ENCODE measurements at places on chromosomes 2 and 18.

- no peak for DNase-seq
Measured at GRCh38 chr2:69576880-69577279, 66.7 kb downstream of the AAK1 start.

- no peak for DNase-seq
Measured at GRCh38 chr18:58201268-58201667, 157.2 kb downstream of the NEDD4L start.

DNA sequence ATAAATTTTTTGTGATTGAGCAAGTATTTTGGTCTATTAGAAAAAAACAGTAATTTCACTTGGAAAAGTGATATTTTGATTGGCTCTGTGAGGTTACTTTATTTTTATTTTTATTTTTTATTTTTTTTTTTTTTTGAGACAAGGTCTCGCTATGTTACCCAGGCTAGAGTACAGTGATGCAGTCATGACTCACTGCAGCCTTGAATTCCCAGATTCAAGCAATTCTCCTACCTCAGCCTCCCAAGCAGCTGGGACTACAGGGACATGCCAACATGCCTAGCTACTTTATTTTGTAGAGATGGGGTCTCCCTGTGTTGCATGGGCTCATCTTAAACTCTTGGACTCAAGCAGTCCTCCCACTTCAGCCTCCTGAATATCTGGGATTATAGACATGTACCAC is 60.9 kb upstream of the MGAT5 start:
- DNase-seq: no peak

- no peak for DNase-seq
Measured at GRCh38 chr2:153971250-153971649, 99.5 kb downstream of the GALNT13 start.

GRCh38 chr18:77132369-77133050 is at the start of gene MBP:
Gene MBP (minus strand): TSS chr18:77132783. CDS start chr18:77105261, 27,522 bp downstream.
- DNase-seq: peak; percentile 47

GRCh38 chr2:119463136-119463535 is 31.5 kb downstream of the TMEM37 start:
- DNase-seq: no peak

DNA sequence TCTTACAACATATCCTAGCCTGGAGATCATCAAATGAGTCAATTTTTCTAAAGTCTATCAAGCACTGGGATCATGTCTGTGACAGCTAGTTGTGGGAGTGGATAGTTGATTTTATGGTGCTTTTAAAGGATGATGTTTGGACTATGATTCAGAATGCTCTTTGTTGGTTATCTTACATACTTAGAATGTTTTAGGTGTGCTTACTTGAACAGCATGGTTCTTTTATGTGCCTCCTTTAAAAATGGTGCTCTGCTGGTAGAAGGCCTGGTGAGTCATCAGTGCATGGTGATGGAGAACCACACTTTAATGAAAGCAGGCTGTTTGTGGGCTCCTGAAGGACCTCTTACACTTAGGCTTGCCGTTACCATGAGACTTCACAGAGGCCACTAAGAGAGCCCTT is 682.7 kb upstream of the FANCL start:
- no peak for DNase-seq

- DNase-seq: no peak
Measured at GRCh38 chr18:31396796-31397612, 20.4 kb downstream of the DSG4 start.

GRCh38 chr2:43246641-43247040 is 20.2 kb upstream of the ZFP36L2 start:
- no peak for DNase-seq

- DNase-seq: peak; percentile 15
Measured at GRCh38 chr2:25294573-25295462, 46.9 kb downstream of the DNMT3A start.

DNA sequence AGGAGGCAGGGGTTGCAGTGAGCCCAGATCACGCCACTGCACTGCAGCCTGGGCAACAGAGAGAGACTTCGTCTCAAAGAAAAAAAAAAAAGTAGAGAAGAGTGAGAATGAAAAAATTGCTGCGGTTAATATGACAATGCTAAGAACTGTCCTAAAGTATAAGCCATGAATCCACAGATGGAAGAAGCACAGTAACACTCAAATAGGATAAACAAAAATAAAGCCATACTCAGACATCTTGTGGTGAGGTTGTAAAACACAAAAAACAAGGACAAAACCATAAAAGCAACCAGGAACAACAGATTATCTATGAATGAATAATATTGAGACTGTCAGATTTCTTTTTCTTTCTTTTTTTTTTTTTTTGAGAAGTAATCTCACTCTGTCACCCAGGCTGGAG is 23.0 kb downstream of the POLR2D start:
- DNase-seq: no peak

DNA sequence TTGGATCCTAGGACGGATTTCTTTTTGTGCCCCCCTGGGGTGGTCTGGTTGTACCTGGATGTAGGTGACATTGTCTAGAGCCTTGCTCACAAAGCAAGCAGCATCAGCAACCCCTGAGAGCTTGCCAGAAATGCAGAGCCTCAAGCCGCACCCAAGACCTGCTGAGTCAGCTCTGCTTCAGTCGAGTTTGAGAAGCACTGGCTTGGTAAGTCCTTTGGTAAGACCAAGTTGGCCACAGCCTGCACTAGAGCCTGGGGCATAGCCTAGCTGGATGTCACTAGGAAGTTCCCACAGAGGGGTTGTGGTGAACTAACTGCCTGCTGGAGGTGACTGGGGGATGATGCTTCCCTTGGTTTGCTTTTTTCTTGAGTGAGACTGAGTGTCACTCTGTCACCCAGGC is 6.2 kb downstream of the ABCG5 start:
- DNase-seq: no peak

DNA sequence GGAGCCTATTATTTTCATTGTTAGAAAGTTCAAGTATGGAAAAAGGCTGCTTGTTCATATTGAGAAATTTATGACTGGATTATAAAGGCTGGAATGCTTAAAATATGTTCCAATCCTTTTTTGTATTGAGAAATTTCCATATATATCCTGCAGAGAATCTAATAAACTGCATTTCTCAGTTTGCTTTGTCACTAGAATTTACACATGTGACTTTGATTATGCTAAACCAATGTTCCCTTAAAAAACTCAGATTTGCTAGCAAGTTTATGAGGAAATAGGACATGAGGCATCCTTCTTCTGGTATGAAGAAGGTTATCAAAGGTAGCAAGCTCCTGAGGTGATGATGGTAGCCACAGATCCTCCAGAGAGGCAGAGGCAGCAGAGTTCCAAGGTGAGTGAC is 29.2 kb upstream of the DSEL start:
- no peak for DNase-seq

DNA sequence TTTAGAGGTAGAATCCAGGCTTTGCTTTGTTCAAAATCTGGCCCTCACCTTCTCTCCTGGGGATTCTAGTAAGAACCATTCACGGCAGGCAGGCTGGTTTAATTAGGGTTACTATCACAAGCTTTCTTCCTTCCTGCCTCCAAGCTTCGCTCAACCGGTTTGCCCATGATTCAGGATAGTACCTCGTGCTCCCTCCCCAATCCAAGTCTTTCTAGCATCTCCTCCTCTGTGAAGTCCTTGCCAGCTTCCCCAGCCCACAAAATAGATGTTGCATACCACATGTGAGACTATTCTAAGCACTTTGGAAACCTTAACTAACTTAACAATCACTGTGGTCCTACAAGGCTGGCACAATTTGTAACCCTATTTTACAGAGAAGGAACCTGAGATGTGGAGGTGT is 135.1 kb downstream of the SOCS6 start:
- no peak for DNase-seq

DNA sequence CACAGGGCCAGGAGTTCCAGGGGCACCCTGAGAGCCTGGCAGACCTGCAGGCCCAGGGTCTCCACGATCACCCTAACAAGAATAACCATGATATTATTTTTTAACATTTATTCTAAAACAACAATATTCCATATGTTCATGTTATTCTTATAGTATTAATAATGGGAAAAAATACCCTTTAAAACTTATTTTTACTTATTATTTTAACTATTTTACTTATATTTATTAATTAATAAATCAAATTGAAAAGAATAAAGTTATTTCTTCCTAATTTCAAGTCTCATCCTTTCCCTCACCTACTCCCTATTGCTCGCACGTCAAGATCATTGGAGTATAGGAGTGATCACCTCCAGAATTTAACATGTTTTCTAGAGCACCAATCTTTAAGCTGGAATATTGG is 71.7 kb downstream of the COL3A1 start:
- DNase-seq: no peak

DNA sequence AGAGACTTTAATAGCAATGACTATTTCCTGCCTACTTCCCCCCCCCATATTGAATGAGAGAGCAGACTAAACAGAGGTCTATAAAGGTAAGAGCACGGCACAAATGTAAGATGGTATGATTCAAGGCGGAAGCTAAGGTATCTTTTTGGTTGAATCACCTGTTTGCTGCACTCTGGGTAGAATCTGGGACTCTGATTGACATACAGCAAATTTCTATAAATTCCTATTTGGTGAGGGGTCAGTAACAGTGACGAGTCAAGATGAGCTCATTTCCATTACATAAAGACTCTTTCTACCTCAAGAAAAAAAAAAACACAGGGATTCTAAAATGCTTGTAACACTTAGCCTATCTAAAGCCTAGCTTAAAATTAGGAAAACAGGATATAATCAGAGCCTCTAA is 297.3 kb downstream of the TNS1 start:
- DNase-seq: no peak

DNA sequence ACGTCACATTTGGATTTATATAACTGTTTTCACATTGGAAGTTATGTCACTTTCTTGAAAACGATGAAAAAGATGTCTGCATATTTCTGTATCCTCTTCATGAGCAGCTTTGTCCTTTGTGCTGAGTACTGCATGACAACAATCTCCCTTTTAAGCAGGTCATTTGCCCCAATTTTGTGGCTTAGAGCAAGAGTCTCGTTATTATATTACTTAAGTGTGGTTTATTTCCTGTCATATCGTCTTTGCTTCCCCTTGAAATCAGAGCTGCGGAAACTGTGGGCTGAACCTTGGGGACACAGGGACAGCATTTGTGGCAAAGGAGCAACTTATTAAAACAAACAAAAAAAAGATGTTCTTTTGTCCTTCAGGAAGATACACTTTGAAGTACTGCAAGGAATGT is 254.0 kb upstream of the DSEL start:
- DNase-seq: no peak

DNA sequence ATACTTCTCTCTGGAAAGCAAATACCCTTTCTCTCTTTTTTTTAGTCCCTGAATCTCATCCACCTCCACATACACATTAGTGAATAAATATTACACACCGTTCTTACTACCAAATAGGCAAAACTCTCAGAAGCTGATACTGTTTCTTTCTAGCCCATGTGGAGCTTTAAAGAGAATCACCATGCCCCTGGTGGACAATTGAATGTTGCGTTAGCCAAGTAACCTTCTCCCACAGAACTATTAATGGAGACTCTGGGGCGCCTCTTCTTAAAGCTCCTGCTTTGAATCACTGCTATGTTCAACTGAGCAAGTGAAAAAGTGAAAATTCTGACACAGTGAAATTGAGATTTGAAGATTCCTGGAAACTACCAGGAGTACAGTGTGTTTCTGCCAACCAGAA is 522.8 kb upstream of the CDH7 start:
- no peak for DNase-seq

DNA sequence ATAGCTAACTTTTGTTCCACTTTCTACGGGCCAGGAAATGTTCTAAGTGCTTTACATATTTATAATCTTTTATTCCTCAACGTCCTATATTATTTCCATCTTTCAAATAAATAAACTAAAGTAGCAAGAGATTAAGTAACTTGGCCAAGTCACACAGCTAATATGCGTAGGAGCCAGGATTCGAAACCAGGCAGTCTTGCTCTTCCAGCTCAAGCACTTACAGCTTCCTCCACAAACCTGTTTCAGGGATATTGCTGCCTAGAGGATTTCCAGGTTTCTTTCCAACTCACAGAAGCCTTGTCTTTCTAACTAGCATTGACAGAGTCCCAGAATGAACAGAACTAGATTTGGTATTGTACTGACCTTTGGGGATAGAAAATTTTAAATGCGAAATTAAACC is 102.5 kb downstream of the FIGN start:
- no peak for DNase-seq

DNA sequence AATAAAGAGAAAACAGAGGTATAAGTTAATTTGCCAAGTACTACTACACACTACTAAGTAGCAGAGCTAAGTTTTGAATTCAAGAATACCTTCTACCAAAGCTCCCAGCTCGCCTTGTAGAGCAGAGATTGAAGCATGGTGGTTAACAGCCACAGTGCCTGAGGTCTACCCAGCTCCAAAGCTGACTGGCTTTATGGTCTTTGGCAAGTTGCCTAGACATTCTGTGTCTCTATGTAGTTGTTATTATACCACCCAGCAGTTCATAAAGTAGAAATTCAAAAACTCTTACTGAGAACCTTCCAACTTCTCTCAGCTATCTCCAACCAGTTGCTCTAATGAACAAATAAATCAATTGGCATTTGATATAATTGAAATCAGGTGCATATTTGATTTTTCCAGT is 87.8 kb downstream of the PDE11A start:
- no peak for DNase-seq

- DNase-seq: no peak
Measured at GRCh38 chr2:25698752-25699151, 25.4 kb upstream of the DTNB start.

GRCh38 chr2:45963816-45964215 is 312.3 kb downstream of the PRKCE start:
- DNase-seq: no peak

DNA sequence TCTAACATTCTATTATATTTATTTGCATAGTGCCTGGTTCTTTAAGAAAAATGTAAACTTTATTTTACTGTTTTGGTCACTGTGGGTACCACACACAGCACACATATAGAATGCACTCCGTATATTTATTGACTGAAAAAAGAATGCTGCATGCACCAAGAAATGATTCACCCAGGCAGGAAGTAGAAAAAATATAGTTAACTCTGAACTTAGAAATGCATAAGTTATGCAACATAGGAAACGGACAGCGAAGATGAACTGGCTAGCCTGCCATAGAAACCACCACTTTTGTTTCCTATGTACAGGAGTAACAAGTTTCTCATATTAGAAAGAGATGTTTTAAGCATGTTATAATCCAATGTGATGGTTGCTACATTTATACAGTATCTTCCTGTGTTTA is 635.8 kb downstream of the DSC3 start:
- DNase-seq: no peak

- DNase-seq: no peak
Measured at GRCh38 chr18:35641467-35641866, 59.9 kb downstream of the GALNT1 start.

DNA sequence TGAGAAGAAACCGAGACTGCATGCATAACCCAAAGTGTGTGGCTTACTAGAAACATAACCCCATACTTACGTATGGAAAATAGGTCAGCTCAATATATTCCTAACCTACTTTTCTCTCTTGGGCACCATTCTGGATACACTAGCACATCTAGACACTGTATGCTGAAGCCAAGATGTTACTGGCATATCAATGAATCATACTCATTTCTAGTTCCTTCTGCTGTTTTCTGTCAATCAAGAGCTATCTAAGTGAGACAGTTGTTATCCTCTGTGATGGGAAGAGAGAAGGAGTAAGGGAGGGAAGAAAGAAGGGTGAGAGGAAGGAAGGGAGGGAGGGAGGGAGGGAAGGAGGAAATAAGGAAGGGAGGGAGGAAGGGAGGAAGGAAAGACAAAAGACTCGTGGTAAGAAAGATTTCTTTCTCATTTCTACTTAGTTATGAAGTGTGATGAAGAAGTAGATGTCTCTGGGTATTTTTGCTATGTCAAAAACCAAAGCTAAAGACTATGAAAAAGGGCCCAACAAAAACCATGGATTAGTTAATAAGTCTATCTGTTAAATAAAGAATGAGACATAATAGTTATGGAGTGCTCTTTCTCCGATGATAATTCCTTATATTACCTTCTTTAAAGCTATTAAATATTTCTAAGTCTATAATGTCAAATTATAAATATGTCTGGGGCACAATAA is 248.4 kb downstream of the ZNF521 start:
- no peak for DNase-seq
